NCI-H2107 (cell line): ENCODE measurements at places on chromosomes 1 and 21.

- no peak for DNase-seq
These were observed 38.2 kb downstream of the SMYD2 start for GRCh38 chr1:214318956-214319736.

GRCh38 chr1:54017979-54018378, at the start of gene LDLRAD1:
LDLRAD1 (minus strand) TSS chr1:54018186; CDS start chr1:54018112, 74 bp downstream.
- DNase-seq, result no peak

GRCh38 chr1:58768971-58769808, 14.7 kb downstream of the JUN start:
- DNase-seq, result peak; percentile 50

DNA sequence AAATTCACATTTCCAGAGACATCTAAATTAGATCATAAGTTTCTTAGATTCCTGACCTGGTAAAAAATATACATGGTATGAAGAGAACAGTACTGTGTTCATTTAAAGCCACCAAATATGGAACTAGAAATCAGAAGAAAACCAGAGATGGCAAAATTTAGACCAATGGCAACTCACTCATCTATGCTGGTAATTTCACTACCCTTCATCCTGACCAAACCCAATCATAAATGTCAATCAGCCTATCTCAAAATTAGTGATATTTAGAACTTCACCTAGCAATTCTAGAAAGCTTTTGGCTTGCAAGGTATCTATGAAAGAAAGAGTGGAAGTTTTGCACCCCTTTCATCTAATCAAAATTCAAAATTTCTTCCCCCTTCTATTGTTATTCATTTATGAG, 107.7 kb downstream of the NIBAN1 start:
- no peak for DNase-seq

GRCh38 chr1:53614231-53615021, 124.5 kb downstream of the GLIS1 start:
- no peak for DNase-seq

DNA sequence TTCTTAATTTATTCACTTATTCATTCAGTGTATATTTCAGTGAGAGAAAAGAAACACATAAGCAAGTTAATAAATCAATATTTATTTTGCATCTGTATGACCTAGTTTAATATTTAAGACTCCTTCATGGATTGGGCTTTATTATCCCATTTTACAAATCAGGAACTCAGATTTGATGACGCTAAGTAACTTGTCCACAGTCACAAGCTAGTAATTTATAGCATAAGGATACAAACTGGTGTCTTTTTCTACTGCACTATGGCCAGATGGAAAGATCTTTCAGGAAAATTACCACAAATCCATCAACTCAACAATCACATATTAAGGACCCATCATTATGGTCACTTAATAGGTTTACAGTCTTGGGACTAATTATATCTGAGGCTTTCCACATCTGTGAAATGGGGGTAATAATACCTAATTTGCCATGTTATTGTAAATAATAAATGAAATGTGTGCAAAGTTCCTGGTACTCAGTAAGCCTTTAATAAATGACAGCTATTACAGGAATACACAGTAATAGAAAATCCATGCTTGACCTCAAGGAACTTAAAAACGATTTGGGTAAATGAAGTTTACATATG, 13.3 kb downstream of the CDKN2C start:
- DNase-seq, result no peak

- no peak for DNase-seq
These were observed 16.1 kb upstream of the ERI3 start for GRCh38 chr1:44371206-44371605.

DNA sequence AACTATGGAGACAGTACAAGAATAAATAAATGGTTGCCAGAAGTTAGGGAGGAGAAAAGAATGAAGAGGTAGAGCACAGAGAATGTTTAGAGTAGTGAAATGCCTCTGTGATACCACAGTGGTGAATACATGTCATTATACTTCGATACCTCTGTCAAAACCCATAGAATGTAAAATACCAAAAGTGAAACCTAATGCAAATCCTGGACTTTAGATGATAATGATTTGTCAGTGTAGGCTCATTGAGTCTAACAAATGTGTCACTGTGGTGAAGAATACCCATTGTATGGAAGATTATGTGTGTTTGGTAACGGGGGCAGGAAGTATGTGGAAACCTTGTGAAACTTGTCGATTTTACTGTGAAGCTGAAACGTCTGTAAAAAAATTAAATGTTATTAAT, 1106.5 kb upstream of the TMPRSS15 start:
- DNase-seq, result no peak

DNA sequence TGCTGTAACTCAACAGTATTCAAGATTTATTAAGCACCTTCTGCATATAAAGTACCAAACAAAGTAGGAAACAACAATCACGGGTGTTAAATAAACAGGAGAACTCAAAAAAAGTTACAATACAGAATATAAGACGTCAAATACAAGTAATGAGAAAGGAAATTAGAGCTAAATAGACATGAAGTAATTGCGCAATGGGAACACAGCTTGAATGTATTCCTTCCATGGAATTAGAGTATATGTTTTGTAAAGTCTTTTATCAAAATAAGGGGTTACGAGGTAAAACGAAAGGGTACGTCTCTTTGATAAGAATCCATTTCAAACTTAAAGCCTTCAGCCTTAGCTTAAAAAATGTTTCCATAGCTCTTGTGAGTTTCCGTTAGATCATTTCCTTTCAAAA, 109.1 kb downstream of the SPATA6 start:
- no peak for DNase-seq

DNA sequence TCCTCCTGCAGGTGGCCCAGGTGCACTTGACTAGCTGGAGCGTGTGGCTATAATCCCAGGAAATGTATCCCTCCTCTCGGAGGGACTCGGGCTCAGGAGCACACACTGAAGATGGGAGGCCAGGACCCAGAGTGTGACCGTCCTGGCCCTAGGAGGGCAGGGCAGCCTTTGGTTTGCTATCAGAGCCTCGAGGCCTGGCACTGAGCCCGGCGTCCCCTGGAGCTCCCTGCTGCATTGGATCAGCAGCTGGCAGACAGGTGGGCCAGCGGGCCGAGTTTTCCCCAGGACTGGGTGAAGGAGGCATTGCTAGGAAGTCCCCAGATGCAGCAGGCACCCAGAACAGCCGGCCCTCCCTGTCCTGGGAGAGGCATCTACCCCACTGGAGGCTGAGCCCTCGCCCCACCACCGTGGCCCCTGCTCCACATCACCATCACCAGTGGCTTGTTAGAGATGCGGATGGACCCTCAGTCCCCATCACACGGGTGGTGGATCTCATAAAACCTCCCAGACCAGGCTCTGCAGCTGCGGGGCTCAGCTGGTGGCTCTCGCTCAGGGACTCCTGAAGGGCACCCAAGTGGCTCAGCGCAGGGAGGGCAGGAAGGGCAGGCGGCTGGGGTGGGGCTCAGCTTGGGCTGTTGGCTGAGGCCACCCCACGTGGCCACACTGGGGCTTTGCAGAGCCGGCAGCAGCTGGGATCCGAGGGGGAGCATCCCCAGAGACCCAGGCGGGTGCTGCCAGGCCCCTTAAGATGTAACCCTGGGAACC, 32.7 kb upstream of the POFUT2 start:
- DNase-seq, result no peak

- DNase-seq, result no peak
These were observed 414.3 kb upstream of the NR5A2 start for GRCh38 chr1:199612976-199613774.

DNA sequence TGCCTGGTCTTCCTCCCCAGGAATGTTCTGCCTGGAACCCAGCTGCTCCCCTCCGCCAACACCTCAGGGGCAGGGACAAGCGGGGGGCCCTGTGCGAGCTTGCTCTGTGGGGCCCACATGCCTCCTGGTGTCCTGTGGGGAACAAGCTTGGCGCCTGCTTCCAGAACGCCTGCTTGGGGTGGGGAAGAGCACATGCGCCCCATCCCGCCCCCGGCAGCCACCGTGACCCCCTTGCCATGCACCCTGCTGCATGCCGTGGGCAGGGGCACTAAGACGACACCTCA, 57.4 kb downstream of the MEGF6 start:
- no peak for DNase-seq

DNA sequence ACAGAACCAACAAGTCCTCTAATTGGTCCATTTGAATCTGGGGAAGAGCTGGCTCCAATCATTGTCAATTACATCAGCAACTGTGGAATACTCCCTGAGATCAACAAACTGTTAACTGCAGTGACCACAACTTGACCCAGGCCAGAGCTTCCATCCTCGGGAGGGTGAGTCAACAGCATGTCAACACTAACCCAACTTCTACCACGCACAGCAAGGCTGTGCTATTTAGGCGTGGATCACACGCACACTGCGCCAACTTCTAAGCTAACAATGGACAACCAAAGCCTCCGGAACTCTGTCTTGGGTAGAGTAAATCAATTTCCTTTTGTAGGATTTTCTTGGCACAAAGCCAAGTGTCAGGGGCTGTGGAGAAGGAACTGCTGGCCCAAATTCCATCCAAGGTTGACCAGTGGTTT, 30.4 kb downstream of the APP start:
- DNase-seq, result no peak

DNA sequence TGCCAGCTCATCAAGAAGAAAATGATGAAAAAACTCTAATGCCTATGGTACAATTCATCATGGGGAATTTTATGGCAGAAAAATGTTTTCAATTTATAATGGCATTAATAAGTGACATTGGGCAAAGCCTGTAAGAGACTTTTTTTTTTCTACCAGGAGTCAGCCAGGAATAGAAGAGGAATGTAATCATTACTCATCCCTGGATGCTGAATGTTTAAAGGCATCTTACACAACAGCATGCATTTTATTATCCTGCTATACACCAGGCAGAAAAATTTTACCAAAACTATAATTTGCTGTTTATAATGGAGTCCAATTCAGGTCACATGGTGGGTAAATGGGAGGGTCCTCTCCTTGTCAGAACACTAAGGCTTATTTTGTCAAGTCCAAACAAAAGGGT, 189.9 kb upstream of the BEND5 start:
- no peak for DNase-seq

- DNase-seq, result no peak
These were observed 6.9 kb upstream of the TNNT2 start for GRCh38 chr1:201384406-201384782.

DNA sequence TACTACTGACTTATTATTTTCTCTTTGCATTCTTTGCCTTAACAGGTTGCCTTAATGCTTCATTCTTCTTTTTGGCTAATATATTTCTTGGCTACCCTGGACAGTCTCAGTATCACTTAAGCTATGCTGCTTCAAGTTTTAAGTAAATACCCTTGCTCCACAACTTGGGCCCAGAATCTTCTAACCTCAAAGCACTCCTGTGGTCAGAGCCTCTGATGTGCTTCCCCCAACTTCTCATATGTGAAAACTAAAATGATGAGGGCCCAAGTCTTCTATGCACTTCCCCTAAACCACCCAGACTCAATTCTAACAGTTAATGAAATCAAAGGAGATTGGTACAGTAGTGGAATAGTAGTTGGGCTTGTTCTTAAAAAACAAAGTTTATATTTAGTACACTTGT, 314.1 kb downstream of the PLPP3 start:
- no peak for DNase-seq

- DNase-seq, result no peak
These were observed 1866.8 kb downstream of the MRPL39 start for GRCh38 chr21:23740463-23740862.

DNA sequence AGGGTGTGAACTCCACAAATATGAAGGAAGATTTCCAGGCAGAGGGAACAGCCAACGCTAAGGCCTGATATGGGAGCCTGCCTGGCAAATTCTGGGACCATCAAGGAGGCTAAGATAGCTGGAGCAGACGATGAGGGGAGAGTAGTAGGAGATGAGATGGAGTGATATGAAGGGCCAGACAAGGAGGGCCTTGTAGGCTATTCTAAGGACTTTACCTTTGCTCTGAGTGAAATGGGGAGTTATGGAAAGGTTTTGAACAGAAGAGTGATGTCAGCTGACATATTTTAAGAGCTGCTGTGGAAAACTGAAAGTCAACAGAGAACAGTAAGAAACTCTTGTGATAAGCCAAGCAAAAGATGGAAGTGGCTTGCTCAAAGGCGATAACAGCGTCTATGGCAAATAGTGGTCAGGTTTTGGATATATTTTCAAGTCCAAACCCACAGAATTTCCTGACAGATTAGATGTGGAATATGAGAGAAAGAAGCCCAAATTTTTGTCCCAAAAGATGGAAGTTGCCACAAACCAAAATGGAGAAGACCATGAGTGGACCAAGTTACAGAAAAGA, 2.1 kb upstream of the TP53BP2 start:
- DNase-seq, result no peak

GRCh38 chr1:49465486-49466185, 558.1 kb downstream of the AGBL4 start:
- no peak for DNase-seq

DNA sequence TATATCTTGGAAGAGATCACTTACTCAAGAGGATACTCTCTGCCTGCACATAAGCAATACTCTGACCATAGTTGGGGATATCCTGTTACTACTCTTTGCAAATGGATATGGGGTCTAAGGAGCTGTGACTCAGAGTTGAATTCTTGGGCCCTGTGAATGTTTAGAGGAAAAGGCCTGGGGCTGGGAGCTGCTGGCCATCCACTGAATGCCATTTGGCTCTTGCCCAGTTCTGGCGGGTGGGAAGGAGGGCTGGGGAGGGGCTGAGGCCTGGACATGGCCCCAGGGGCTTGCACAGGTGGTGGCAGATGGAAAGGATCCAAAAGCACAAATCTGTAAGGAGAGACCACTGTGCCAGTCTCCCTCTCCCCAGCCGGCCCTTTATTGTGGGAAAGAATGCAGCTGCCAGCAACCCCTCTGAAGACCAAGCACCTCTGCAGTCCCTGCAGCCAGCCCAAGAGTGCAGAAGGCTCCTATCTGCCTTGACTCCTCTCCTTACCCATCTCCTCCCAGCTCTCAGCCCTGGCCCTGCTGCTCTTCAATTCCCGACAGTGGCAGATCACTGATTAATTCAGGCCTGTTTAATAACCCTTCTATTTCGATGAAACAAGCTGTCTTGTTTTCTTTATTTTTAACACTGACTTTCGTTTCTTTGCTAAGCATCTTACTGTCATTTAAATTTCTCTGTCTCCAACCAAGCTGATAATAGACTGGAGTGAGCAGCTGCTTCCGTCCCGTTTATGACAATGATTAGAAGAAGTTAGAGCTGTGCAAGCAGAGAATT, 12.1 kb downstream of the PLXNA2 start:
- DNase-seq, result no peak

- no peak for DNase-seq
These were observed 198.4 kb upstream of the ADGRL4 start for GRCh38 chr1:79204779-79205479.

DNA sequence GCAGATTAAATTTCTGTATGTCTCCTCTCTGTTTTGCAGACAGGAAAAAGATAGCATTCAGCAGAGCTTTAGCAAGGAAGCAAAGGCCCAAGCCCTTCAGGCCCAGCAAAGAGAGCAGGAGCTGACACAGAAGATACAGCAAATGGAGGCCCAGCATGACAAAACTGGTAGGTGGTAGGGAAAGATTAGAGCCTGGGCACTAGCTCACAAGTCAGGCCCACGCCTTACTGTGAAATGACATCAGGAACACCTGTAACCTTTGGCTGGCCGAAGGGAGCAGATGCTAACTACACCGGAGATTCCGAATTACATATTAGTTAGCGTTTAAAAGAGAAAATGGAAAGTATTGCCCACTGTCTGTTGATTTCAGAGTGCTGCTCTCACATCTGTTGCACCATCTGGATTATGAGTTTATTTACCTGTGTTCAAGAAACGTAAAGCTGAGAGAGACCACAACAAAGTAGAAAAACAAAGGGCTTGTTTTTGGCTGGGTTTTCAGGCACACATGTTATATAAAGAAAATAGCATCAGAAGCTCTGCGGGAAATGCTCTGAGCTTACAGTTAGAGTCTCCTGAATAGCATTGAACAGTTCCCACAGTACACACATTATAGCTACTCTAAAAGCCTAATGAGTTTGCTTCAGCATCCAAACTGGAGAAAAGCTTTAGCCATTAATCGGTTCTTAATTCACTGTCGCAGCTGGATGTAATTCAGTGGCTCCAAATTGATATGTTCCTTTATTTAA, 160.0 kb downstream of the SDCCAG8 start:
- no peak for DNase-seq
